Activated naive CD4-positive, alpha-beta T cell treated with anti-CD3 and anti-CD28 coated beads, Interleukin-2, amount 10 ng/mL, durations not matched to agents 7 days and 5 days (primary cell): ENCODE measurements at places on chromosomes 2 and 18.

- DNase-seq: no peak
Measured at GRCh38 chr2:164009756-164010337, 274.0 kb upstream of the FIGN start.

DNA sequence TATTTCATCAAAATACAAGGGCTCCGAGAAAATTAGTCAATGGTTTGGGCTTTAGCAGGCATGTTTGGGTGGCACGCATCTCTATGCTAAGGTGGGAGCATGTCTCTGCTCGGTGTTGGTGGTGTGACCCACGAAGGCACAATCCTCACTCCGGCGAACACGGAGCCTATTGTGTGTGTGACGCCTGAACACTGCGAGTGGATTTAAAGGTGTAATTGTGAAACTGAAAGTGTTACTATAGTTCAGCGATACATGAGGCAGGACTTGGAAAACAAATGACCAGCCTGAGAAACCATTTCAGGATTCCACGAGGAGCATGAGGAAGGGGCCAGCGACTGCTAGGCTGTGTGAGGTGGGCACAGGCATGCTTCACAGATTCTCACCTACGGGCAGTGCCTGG is 41.7 kb upstream of the LDLRAD4 start:
- no peak for DNase-seq

- DNase-seq: no peak
Measured at GRCh38 chr2:58890865-58891525, 649.9 kb upstream of the FANCL start.

- DNase-seq: no peak
Measured at GRCh38 chr18:67771271-67771670, 254.8 kb upstream of the DSEL start.

DNA sequence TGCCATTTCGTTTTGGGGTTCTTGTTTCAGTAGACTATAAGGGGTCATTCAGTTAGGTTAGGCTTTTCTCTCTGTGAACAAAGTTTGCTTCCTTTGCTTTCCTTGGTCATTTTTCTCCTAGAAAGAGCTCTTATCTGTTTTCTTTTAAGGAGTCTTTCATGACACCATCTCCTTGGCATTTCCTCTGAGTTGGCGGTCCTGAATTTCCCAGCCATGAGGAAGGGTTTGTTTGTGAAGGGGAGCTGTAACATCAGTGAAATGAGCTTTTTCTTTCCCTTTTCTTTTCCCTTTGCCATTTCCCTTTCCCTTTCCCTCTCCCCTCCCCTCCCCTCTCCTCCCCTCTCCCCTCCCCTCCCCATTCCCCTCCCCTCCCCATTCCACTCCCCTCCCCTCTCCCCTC is 61.7 kb downstream of the MAP4K4 start:
- no peak for DNase-seq

DNA sequence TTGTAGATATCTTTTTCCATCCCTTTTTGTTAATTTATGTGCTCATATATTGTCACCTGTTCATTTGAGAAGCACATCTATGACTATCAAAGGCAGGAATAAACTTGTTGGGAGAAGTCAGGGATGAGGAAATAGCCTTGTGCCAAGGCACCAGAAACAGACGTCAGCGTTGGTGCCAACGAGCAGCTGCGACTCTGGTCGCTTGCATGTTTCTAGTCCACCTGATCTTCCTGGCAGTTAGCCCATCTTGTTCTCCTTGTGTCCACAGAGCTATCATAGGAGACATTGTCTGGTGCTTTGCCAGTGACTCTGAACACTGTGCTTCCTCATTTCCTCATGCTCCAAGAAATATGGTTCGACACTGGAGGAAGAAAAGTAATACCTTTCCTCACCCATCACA is 374.4 kb downstream of the PTPRM start:
- DNase-seq: no peak

DNA sequence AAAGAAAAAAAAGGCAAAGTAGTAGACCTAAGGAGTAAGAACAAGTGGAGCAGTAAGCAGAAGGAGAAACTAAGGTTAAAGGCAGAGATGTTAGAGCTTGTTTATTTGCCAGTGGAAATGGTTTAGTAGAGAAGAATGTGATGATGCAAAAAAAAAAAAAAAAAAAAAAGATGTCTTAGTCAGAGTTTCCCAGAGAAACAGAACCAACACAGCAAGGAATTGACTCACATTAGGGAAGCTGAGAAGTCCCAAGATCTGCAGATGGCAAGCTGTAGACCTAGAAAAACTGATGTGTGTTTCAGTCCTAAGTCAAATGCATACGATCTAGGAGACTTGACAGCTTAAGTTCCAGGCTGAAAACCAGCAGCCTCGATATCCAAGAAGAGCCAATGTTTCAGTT is 1548.8 kb upstream of the LRRTM1 start:
- no peak for DNase-seq

DNA sequence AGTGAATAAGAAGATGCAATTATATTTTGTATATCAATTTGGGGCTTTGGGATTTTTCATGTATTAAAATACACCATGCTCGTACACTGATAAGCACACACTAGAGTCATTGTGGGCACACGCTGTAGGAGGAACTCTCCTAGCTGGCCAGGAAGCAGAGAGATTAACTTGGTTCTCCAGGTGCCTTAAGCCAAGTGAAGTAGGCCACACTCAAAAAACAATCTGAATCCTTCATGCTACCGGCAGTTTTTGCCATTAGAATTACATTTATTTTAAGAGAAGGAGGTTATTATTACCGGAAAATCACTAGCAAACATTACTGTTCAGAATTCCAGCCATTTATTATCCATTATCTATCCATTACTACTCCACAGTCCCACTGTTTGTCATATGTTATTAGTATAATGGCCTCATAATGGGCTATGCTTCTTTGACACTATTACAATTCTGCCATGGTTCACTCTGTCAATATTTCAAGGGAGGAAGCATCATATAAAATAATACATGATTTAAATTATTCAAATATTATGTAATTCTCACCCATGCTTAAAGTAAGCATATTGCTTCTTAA is 214.4 kb downstream of the L3MBTL4 start:
- DNase-seq: no peak

DNA sequence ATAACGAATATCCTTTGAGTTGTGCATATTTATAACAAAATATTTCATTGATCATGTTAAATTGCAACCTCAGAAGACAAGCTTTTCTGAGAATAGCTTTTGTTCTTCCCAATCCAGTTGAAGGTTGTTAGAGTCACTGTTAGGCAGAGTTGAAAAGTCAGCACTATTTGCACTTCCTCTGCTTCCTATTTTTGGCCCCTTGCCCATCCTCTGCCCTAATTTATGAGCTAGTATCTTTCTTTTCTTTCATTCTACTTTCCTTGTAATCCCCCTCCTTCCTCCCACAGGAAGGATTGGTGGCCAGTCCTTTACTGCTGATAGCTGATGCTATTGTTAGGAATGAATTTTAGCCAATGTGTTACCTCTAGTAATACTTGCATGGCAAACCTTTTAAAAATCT is 4.9 kb downstream of the RALB start:
- no peak for DNase-seq

DNA sequence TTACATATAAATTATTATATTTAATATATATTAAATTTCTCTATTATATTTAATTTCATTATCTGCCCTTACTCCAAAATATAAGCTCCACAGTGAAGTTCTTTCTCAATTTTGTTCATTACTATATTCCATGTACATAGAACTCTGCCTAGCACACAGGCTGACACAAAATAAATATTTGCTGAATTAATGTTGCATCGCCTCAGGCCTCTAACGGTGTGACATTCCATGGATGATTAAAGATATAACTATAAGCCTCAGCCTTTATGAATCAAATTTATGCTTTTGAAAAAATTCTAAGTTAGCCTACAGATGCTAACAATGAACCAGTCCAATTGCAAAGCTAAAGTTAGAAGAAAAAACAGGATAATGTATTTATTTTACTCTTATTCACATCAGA is 1337.2 kb upstream of the NRXN1 start:
- DNase-seq: no peak

DNA sequence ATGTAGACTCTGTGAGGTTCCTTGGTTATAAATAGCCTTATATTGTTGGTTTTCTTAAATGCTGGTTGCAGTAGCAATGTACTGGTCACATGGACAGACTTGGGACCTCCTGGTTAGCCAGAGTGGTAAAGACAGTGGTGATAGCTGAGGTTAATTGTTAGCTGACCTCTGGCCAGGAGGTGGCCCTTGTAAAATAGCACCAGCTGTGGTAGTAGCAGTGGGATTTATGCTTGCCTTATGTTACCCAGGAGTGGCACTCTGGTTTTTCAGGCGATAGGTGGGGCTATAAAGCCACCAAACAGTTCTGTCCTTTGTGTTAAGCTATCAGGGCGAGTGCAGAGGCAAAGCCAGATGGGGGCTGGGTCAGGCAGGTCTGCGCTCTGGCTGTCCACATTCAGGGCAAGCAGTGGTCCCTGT is 94.8 kb upstream of the SRD5A2 start:
- no peak for DNase-seq

DNA sequence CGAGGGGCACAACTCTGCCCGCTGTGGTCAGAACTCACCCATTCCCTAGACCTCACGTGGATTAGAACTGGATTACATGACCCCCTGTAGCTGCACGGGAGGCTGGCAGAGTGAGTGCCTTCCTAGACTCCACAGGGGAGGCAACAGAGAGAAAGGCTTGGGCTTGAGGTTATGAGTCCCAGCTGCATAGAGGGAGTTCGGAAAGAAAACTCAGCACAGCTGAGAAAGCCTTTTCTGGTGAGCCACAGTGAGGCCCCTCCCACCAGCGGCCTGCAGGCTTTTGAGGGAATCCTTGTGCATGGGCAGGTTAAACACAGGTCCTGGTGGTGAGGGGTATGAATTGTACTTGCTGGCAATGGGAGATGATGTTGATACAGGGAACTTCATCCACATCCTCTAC is 217.3 kb downstream of the FHOD3 start:
- DNase-seq: no peak

- no peak for DNase-seq
Measured at GRCh38 chr2:54901224-54901986, 148.8 kb downstream of the RTN4 start.

DNA sequence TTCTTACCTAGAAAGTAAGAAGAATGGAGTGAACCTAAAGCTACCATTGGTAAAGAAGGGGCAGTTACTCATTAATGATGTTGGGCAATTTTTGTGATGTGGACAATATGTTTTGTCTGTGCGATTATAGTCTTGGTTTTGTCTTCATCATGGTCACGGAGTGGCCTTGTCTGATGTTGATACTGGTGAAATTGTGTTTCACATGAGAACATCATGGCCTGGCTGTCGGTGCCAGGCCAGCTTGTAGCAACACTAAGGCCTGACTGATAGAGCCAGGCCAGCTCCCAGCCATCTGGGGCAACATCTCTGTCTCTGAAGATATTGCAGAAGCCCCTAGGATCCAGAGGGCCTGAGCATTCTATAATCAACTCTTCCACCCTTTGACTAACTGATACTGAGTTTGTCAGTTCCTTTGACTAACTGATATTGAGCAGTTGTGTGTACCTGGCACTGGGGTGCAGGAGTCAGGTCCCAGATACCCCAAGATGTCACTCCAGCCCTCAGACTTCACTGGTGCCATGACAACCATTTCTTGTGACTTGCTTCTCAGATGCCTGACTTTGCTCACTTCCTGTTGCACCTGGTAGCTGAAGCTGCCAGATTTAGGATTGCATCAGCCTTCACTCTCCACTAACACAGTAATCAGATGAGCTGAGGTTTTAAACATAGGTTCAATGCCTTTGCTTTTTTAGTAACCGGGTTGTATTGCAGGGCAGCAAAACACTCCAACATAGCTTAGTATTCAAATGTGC is 62.5 kb downstream of the RPIA start:
- peak; percentile 60 for DNase-seq

DNA sequence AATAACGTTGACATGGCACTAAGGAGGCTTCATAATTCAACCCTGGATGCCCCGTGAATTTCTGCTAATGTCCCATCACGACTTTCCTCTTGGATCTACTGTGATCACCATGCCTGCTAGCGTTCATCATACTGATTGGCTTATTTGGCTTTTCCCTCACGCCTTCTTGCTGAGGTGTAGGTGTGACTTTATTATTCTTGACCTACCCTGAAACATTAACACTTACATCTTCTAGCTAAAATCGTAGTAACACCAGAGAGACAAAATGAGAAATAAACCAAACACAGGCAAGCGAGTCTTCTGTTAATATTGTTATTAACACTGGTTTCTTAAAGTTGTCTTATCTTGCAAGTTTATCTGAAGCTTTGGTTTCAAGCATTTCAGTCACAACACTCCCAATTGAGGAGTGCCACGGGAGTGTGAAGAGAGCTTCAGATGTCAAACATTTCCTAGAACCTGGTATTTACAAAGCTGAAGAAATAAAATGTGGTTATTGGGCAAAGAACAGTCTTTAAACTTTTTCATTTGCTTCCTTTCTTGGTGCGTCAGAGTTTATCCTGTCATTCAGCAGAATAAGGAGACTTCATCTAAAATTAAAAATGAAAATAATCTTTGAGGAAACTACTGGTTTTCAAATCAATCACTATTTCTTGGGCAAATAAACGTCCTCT is 15.4 kb upstream of the STAT1 start:
- DNase-seq: no peak
